T-cell (primary cell): ENCODE measurements at places on chromosomes 1 and 21. TPM values are rescaled to one million over a fixed set of nuclear protein-coding genes. Genes with fewer than 3 reads are reported as not detected.

The RNU1-2 gene
- total RNA-seq = 3,650 TPM

The RNU1-4 gene
- 3,650 TPM for total RNA-seq

The LSM10 gene
- 28.8 TPM for total RNA-seq

The IGFN1 gene
- total RNA-seq = not detected

The PRAMEF26 gene
- not detected for total RNA-seq

The SLC9C2 gene
- total RNA-seq = not detected

The NEXN gene
- total RNA-seq = 0.35 TPM

The TM2D1 gene
- total RNA-seq = 38.2 TPM

The SOD1 gene
- total RNA-seq = 158 TPM

The OR2T6 gene
- not detected for total RNA-seq

DNA sequence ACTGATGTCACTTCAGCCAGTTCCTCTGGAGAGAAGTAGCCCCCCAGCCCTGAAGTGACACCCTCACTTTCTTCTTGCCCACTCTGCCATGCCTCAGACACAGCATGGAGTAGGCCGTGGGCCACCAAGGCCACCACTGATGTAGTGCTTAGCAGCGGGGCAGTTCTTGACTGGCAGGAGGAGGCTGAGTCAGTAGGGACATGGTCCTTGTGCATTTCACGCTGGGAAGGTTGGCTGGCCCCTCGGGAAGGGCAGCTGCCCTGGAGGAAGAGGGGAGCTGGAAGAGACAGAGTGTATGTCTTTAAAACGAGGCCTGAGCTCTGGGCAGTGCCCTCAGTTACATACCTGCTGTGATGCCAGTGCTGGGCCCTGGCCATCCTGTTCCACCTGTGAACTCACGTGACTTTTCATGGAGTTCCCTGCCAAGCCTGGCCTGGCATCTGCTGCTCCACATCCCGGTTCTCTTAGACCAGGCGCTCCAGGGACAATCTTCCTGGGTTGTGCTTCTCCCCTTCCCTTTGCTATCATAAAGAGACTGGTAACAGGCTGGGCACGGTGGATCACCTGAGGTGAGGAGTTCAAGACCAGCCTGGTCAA, 158.6 kb upstream of the TMEM51 start:
- DNase-seq = no peak

DNA sequence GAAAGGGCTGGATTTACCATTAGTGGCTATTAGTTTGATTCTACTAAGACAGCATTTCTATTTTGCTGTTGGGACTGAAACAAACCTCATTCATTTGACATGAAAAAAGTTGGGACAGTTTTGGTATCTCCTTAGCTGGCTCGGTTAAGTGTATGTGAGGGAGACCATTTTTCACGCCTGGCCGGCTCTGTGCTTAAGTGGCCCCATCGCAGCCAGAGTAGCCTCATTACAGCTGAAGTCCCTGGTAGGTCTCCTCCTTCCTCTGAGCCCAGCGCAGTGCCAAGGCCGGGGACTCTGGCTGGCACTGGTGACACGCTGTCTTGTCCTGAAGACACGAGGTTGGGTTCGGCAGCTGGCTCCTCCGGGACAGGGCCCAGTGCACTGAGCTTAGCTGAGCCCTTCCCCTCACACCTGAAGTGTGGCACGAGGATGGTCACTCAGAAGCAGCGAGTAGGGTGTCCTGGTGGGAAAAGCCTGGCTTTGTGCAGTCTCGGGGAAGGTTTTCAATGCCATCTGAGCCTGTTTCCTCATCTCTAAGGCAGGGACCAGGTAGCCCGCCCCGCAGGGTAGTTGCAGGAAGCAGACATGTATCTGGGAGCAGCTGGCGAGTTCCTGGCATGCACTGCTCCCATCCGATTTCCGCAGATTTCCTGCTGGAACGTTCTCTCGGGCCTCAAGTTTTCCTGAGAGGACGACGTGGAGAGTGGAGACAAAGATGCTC, 196.5 kb downstream of the DYRK1A start:
- DNase-seq = no peak

- no peak for DNase-seq
These were observed 144.8 kb downstream of the DMRTA2 start for GRCh38 chr1:50278410-50278809.

DNA sequence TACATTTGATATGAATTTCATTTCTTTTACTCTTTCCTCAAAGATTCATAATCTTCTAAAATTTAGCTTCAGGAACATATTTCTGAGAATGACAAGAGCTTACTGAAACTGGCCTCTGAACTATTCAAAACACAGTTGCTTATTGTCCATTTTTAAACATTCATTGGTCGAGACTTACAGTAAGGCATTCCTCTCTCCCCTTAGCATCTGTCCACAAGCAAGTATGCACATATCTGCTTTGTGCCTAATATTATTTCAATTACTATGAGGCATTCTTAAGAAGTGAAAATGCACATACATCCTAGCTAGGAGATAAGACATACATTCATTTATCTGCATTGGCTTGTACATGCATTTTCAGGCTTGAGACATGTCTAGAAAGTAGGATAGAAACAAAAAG, 488.7 kb downstream of the PTBP2 start:
- DNase-seq = no peak

GRCh38 chr21:44062380-44062779, 44.8 kb upstream of the PWP2 start:
- no peak for DNase-seq

- peak; percentile 11 for DNase-seq
These were observed 14.1 kb upstream of the DEGS1 start for GRCh38 chr1:224168859-224169380.

DNA sequence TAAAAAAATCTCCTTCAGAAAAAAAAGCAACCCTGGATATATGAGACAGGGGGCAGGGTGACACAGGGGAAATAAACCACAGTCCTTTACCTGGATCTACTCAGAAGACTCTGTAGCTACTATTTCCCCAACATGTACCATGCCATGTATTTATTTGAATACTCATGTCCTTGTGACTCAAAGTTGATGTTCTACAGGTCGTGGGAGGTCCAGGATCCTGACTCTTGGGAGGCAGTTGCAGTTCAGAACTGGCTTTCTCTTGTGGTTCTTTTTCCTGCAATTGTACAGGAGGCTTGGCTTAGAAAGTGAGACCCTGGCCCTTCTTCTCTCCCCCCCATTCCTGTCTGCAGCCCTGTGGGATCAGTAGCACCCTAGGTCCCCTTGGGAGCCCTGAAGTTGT, 5.8 kb upstream of the IL24 start:
- DNase-seq = no peak

GRCh38 chr1:111776861-111777260, 21.2 kb downstream of the DDX20 start:
- no peak for DNase-seq

GRCh38 chr1:82181846-82182245, 381.1 kb downstream of the ADGRL2 start:
- DNase-seq = no peak

DNA sequence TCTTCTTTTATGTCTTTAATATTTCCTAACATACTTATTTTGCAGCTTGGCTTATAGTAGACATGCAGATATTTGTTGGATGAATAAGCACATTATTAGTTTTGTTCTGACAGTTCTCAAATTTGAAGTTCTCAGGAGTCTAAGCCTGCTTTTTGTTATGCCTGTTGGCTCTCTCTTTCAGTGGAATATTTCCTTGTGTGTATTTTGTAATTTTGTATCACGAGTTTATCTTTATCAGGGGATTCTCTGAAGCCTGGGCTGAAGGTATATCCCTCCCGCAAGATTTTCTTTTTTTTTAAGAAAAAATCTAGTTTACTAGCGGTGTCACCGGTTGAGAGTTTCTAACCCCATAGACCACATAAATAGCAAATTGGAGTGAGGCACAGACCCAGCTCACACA, 105.9 kb downstream of the RGL1 start:
- DNase-seq = no peak

DNA sequence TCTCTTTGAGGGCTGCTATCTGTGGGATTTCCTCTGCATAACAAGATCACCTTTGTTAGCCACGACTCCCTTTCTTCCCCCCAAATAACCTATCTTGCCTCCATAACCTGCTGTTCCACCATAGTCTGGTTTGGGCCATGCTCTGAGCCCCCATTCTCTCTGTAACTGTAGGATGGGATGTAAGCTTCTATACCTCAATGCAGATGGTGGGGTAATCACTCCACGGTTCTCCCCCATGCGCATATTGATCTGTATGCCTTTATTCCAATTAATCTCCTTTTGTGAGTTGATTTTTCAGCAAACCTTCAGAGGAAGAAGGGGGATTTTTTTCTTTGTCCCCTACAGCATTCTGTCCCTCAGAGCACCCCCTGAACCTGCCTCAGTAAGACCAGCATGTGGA, 170.1 kb upstream of the IRF2BP2 start:
- DNase-seq = no peak

DNA sequence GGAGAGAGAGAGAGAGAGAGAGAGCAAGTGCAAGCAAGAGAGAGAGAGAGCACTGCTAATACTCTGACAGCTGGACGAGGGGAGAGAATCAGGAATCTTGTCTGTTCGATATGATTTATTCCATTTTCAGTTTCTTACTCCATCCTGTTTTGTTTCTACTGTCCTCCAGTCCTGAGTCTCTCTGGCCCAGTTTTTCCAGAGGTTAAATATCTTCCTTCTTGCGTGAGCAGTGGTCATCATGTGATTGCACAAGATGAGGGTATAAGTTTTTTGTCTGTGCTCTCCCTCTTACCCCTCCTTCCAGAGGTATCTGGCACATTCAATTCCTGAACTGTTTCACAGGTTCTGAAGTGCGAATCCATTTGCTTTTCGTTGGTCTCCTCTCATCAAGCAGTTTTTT, 16.8 kb downstream of the UBE2U start:
- DNase-seq = no peak

DNA sequence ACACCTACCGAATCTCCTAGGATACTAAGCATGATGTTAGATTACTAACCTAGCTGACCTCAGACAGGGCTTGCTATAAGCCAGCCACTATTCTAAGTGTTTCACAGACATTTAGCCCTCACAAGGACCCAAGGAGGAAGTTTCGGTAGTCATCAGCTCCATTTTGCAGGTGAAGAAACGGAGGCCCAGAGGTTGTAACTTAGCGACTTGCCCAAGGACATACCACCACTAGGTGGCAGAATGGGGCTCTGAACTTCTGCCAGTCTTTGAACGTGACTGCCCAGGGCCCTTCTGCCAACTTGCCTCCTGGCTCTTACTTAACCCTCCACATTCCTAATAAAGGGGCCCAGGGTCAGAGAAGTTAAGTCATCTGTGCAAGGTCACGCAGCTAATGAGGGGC, 283.5 kb downstream of the C1orf94 start:
- peak; percentile 4 for DNase-seq

DNA sequence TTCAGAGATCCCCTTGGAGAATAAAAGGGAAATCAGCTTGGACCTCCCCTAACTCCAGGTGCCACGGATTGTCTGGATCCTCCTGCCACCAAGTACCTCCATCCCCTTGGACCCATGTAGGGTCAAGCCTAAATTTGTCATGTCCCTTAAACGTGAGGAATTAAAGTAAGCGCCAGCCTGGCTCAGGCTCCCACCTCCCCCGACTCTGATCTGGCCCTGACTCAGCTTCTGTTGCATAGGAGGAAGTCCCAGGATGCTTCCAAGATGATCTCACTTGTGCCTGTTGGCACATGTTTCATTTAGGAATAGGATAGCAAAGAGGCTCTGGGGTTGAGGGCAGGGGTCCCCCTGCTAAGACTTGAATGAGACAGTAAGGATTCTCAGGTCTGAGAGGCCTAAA, 231.9 kb upstream of the JUN start:
- DNase-seq = no peak

DNA sequence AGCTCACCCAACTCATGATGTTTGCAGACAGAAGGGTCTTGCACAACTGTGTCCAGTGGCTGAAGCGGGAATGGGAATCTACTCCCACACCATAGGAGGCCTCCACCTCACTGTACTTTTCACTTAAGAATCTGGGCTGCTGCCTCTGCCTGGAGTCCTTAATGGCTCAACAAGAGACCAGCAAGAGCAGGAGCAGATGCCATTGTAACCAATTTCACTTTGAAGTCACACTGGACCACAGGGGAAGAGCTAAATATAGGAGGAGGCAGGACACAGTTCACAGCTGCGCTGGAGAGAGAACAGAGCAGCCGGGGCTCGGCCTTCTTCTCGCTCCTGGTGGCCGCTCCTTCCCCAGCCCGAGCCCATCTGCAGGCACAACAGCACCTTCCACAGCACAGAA, 120.4 kb downstream of the SIPA1L2 start:
- DNase-seq = no peak

- no peak for DNase-seq
These were observed 2.6 kb upstream of the TENT5B start for GRCh38 chr1:27015260-27015659.

DNA sequence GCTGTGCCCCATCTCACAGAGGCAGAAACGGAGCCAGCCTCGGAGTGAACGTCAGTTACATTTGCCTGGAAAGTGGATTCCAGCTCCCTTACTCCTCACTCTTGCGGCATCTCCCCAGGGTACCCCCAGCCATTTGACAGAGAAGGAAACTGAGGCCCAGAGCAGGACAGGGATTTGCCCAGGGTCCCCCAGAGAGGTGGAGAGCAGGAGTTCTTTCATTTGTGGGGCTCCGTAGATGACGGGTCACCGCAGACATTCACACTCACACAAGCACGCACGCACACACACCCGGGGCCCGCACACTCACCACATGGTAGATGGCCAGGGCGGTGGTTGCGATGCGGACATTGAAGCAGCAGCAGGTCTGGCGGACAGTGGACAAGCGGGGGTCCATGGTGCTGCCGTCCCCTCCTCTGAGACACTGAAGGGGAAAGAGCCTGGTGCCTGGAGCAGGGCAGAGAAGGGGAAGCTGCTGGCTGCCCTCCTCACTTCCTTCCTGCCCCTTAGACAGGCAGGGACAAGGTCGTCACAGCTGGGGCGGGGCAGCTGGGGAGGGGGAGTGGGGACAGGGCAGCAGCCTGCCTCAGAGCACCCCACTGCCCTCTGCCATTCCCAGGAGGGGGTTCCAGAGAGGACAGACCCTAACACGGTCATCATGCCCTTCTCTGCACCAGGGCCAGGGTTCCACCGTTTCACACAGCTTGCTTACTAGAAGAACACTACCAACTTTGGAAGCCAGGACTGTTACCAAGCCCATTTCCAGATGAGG, at the start of gene LAPTM5:
Gene LAPTM5, minus strand, starts transcription at position 423 of the 769 bp plus-strand sequence. Its CDS starts 29 bp downstream, at position 394.
- peak; percentile 63 for DNase-seq
